Adipocyte (in vitro differentiated cells): ENCODE measurements at places on chromosomes 5 and 9.

DNA sequence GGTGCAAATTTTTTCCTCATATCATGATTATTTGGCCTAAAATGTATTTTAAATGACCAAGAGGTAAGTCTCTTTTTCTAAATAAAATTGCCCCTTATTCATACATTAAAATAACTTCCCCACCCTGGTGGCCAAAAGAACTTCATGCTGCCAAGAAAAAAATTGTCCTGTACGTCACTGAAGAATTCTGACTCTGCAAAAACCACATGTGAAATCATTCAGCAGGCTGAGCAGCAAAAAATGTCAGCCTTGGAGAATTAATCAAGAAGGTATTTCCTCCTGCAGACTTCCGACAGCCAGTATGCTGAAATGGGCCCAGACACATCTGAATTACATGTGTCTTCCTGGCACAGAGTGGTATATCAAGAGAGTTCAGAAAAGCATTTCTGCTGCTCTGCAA lies 94.6 kb upstream of the HMHB1 start:
- DNase-seq, result peak; percentile 82

- peak; percentile 36 for DNase-seq
Measured at GRCh38 chr5:32869216-32869615, 158.1 kb downstream of the NPR3 start.

DNA sequence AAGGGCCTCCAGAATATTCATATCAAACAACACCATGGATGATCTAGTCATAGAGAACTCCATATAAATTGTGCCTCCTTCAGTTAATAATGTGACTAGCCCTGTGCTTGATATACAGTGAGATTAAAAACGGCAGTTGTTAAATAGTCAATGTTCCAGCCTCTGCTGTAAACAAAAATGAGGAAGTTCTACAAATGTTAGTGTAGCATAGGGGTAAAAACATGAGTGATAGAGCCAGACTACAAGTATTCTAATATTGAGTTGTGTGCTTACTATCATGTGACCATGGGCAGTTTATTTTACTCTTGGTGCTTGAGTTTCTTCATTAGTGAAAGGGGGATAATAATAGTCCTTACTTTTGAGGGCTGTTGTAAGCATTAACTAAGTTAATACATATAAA lies 43.3 kb upstream of the SLCO6A1 start:
- no peak for DNase-seq

- no peak for DNase-seq
Measured at GRCh38 chr9:83186155-83186737, 123.3 kb upstream of the RASEF start.

DNA sequence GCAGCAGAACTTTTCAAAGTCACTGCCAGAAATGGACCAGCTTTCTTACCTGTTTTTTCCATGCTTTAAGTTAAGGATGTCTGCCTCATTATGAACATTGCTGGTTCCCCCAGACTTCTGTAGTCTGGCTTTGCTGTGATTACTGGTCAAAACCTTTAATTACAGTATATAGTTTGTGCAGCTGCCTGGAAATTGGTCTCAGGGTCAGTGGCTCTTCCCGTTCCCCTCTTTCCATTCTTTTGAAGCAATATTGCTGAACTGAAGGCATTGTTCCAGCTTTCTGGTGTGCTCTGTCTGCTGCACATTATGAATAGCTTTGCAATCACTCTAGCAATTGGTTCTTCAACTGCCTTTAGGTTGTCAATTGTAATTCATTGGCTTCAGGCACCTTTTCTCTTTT lies 206.5 kb downstream of the ARL15 start:
- DNase-seq, result no peak

DNA sequence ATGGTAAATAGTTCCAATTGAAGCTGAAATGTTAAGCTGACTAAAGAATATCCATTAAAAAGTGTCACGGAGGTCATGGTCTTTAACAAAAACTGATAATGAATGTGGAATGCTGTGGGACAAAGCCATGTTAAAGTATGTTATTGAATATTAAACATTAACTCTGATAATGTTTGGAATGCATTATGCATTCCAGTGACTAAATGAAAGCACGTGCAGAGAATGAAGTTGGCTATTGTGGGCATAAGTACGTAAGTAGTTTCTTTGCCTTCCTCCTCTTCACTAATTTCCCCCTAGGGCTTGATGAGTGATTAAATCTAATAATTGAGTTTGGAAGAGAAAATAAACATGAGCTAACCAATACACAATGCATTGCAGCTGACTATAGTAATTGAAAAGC lies 640.4 kb upstream of the CDH10 start:
- DNase-seq, result no peak

- DNase-seq, result no peak
Measured at GRCh38 chr5:158922816-158923215, 176.9 kb downstream of the EBF1 start.

DNA sequence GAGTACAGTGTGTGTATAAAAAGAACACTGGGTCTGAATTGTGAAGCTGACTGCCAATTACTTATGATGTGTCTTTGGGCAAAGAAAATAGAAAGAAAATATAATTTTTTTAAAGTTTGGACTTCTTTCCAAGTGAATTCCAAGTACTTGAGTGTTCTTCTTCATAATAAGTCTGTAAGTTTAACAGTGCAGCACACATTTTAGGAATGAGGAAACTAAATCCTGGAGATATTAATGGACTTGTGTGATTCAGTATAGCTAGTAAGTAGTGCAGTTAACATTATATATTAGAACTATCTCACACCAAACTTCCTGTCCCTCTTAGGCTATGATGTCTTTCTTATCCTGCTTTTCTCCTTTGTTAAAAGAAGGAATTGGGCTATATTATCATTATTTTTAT lies 1953.8 kb downstream of the MAT2B start:
- DNase-seq, result no peak

GRCh38 chr5:59768152-59769040 lies 125.1 kb downstream of the PDE4D start:
- peak; percentile 56 for DNase-seq

- no peak for DNase-seq
Measured at GRCh38 chr5:157115502-157115901, 6.7 kb upstream of the HAVCR2 start.

- no peak for DNase-seq
Measured at GRCh38 chr9:3277200-3277599, 248.6 kb downstream of the RFX3 start.

GRCh38 chr5:178115136-178115813 lies 1.9 kb downstream of the N4BP3 start:
- no peak for DNase-seq

- no peak for DNase-seq
Measured at GRCh38 chr5:157475432-157475831, 15.4 kb downstream of the NIPAL4 start.

DNA sequence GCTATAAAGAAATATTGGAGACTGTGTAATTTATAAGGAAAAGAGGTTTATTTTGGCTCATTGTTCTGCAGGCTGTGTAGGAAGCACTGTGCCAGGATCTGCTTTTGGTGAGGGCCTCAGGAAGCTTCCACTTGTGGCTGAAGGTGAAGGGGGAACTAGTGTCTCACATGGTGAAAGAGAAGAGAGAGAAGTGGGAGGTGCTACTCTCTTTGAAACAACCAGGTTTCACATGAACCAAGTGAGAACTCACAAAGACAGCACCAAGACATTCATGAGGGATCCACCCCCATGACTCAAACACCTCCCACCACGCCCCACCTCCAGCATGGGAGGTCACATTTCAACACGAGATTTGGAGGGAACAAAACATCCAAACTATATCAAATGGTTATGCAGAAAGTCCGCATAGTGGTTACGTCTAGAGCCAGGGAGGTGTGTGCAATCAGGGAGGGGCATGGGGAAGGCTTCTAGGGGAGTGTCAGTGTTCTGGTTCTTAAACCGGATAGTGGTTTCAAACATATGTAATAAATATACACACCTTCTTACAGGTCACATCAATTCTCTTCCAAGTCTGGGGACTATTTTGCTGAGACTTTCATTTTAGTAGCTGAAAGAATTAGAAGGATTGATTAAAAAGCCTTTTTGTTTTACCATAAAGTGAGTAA lies 113.0 kb downstream of the TRIO start:
- DNase-seq, result no peak

GRCh38 chr5:33810491-33811120 lies 81.2 kb downstream of the ADAMTS12 start:
- DNase-seq, result no peak

- peak; percentile 52 for DNase-seq
Measured at GRCh38 chr5:43304525-43304924, 8.7 kb downstream of the HMGCS1 start.

DNA sequence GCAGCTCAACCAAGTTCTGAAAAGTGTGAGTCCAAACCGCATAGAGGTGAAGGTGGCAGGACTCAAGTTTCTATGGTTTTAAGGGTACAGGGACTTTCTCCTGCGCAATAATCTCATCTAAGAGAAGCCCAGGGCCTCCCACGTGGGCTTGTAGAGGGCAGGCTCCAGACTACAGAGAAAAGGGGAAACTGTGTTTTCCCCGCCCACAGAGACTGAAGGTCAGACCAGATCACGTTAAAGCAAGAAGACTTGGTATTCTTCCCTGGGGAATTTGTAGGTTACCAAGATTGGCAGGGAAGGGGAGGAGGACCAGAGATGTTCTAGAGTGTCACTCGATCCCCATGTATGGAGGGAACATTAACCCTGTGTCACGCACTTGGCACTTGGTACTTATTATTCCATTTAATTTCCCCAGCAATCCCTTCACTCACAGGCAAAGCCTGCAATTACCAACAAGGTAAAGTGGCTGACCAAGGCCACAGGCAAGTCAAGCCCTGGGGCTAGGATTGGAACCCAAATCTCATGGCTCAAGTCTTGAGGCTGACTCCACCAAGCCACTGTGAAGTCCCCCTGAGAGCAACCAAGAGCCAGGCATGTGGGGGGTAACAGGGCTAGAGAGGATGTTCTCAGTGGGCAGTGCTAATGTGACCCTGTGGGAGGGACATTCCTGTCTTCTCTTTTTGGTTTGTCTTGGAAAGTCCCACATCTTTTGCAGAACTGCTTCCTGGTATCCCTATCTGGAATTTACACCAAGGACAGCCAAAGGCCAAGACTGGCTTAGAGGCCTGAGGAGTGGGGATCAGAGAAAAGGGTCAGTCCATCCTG lies 18.3 kb upstream of the NEK6 start:
- no peak for DNase-seq

- no peak for DNase-seq
Measured at GRCh38 chr9:22356985-22357384, 89.6 kb upstream of the DMRTA1 start.

DNA sequence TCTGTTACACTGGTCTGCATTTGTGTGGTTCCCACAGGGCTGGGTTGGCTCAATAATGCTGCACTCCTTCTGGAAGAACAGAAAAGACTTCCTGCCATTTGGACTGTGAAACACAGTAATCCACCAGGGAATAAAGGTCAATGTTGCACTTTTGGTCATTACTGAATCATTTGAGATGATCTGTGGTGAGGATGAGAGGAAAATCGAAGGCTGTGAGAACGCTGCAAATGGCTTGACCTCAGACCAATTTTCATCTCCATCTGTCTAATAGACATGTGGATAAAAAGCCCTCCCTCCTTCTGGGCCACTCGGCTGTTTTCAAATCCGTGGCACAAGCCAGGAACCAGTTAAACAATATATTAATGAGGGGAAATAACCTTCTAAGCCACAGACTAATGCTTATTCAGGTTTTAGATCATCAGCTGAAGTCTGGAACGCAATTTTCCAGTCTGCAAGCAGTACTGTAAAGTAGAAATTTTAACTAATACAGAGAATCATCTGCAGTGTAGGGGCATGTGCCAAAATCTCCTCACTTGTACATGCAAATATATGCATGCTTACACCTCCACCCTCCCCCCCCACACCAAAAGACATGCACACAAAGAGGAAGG lies 20.2 kb downstream of the TLE1 start:
- DNase-seq, result no peak

- peak; percentile 17 for DNase-seq
Measured at GRCh38 chr5:39892708-39893107, 467.9 kb upstream of the DAB2 start.

DNA sequence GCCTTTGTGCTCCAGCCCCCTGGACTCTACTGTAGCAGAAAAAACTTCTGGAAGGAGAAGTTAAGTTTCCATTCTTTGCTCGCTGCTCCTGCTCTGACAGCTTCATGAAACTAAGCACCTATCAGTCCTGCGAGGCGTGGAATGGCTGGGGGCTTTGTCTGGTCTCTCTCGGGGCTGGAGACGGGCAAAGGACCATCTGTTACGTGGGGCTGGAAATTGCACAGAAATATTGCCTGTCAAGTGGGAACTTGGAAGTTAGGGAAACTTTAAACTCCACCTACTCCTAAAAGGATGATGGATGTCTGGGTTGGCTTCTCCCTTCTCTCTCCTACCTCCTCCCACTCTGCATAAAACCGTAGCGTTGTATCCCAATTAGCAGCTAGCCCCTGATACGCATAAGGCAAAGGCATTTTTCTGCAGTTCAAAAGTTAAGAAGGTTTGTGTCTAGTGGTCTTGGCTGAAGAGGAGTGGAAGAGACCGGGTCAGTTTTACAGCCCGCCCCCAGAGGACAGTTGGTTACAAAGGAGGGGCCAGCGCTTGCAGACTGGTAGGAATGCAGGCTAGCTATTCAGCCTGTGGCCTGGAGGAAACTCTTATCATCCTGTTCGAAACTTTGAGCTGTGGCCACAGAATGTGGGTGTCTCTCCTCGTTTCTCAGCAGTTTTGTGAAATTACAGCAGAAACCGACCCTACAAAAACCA lies 1.3 kb downstream of the FBXL7 start:
- peak; percentile 93 for DNase-seq

DNA sequence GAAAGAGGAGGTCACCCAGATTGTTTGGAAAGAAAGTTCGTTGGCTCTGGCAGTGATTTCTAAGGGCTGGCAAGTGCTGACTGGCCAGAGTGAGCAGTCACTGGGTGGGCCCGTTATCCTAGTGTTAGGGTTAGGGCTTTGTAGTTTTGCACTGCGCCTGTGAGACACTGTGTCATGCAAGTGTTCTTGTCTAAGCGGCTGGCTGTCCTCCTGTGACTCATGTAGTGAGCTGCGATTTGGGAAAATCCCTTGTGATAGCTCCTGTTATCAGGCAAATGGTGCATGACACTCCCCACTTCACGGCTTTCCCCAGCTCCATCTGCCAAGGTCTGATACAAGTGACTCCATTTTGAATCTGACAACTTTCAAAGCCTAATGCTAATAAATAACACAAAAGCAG lies 526.0 kb upstream of the ADAMTS16 start:
- DNase-seq, result no peak
